IMR-90 (cell line): ENCODE measurements at places on chromosomes 1 and 21. TPM values are rescaled to one million over a fixed set of nuclear protein-coding genes. Genes with fewer than 3 reads are reported as not detected.
A peak's percentile ranks its signal among the peaks of the same experiment; 100 is the strongest.

The FAAH gene
- total RNA-seq, result under 0.01 TPM in 1 of 2 replicates, not detected in the other

The DFFA gene
- total RNA-seq, result 56.1 and 62.6 TPM in 2 replicates

The GPR157 gene
- 2.2 and 2.7 TPM in 2 replicates for total RNA-seq

The PTPRC gene
- not detected in 2 replicates for total RNA-seq

The LCE2C gene
- not detected in 2 replicates for total RNA-seq

The ZNF695 gene
- total RNA-seq, result 0.54 and 1.1 TPM in 2 replicates

The RXRG gene
- not detected in 2 replicates for total RNA-seq

The KRTAP12-2 gene
- not detected in 2 replicates for total RNA-seq

The FAM72A gene
- 2.2 and 4.2 TPM in 2 replicates for total RNA-seq

GRCh38 chr1:243849421-243850201 lies 432 bp downstream of the AKT3 start:
- DNase-seq, result no peak

- no peak for DNase-seq
Measured at GRCh38 chr1:232834066-232834465, 28.9 kb downstream of the MAP10 start.

- peak; percentile 85 for DNase-seq
Measured at GRCh38 chr1:56098946-56099345, 480.4 kb downstream of the PLPP3 start.

GRCh38 chr1:23694371-23694770 lies 2.8 kb downstream of the RPL11 start:
- DNase-seq, result no peak

- no peak for DNase-seq
Measured at GRCh38 chr1:184218458-184219075, 167.0 kb downstream of the TSEN15 start.

- no peak for DNase-seq
Measured at GRCh38 chr1:109733236-109733870, 7.5 kb downstream of the GSTM3 start.

- no peak for DNase-seq
Measured at GRCh38 chr1:177183836-177184235, 13.1 kb downstream of the BRINP2 start.

DNA sequence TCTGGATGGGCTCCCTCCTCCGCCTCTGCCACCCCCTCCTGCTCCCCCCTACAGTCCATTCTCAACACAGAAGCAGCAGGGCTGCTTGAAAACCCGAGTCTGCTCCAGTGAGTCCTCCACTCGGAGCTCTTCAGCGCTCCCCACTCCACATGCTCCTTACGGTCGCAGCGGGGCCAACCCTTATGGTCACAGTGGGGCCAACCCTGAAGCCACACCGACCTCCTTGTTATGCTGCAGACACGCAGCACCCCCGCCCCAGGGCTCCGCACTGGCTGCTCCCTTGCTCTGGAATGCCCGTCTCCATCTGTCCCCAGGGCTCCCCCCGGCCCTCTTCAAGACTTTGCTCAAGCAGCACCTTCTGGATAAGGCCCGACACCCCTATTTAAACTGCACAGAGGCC lies 22.6 kb downstream of the GPR157 start:
- no peak for DNase-seq

DNA sequence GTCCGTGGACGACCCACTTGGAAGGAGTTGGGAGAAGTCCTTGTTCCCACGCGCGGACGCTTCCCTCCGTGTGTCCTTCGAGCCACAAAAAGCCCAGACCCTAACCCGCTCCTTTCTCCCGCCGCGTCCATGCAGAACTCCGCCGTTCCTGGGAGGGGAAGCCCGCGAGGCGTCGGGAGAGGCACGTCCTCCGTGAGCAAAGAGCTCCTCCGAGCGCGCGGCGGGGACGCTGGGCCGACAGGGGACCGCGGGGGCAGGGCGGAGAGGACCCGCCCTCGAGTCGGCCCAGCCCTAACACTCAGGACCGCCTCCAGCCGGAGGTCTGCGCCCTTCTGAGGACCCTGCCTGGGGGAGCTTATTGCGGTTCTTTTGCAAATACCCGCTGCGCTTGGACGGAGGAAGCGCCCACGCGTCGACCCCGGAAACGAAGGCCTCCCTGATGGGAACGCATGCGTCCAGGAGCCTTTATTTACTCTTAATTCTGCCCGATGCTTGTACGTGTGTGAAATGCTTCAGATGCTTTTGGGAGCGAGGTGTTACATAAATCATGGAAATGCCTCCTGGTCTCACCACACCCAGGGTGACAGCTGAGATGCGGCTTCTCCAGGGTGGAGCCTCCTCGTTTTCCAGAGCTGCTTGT lies 32.4 kb downstream of the PRMT2 start:
- peak; percentile 17 for DNase-seq

DNA sequence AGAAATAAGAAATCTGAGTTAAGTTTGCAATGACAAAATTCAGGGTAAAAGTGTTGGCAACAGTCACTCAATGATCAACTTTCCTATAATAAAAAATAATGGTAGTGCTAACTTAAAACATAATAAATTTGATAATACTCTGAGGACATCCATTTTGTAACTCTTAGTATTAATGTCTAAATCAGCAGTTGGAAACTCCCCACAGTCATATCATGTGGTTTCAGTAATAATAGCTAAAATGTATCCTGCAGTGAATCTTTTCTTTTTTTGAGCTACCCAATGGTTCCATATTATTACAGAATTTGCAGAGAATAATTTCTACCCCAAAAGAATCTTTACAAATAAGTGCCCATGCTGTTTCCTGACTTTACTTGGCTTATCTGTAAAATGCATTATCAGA lies 286.7 kb downstream of the PTPRC start:
- DNase-seq, result no peak

DNA sequence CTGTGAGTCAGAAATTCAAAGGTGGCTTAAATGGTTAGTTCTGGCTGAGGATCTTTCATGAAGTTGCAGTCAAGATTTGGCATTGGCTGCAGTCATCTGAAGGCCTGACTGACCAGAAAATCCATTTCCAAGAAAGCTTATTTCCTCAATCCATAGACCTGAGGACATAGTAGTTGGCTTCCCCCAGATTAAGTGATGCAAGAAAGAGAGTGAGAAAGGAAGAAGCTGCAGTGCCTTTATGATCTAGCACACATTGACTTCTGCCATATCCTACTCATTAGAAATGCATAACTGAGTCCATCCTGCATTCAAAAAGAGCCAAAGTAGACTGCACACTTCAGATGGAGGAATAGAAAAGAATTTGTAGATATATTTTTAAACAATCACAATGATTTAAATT lies 222.6 kb downstream of the COL24A1 start:
- DNase-seq, result peak; percentile 60

GRCh38 chr1:78038491-78038939 lies 7.3 kb upstream of the GIPC2 start:
- peak; percentile 83 for DNase-seq

GRCh38 chr1:180243517-180244221 lies 13.6 kb downstream of the LHX4 start:
- no peak for DNase-seq

DNA sequence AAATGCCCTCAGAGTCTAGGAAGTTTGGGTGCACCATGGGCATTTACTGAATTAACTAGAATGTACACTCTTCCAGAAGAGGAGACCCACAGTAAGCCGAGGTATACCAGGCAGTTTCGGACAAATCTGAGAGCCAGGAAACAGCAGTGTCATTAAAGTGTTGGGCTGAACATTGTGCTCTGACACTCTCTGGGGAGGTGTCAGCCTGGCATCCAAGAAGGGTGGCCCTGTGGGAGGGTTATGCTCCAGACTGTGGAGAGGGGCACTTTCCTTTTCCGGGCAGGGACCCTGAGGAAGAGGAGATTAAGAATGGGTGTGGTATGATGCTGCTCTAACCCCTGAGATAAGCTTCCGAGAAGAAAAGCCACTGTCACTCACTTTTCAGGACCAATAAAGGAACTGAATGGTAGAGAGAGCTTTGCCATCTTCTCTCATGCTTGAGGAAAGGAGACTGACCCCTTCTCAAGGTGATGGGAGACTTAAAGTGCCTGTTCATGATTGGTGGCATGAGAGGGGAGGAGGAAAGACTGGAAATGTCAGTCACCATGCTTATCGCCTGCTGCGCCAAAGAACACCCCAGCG lies 98.2 kb downstream of the UCK2 start:
- DNase-seq, result no peak

DNA sequence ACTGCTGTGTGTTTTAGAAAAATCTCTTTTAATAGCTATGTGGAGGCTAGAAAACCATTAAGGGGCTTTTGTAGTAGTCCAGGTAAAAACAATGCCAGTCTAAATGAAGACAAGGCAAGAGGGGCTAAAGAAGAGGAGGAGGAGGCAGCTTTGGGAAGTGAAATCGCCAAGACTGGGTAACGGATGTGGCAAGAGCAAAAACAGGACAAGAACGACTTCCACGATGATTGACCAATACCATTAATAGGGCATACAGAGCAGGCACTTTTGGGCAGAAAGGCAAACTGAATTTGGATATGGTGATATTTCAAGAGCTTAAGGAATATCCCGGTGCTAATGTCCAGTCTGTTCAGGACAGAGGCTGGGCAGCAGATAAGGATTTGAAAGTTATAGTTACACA lies 22.0 kb downstream of the COA6 start:
- DNase-seq, result no peak

- peak; percentile 87 for DNase-seq
Measured at GRCh38 chr1:193111641-193112090, 6.5 kb upstream of the GLRX2 start.

- DNase-seq, result no peak
Measured at GRCh38 chr21:43278359-43278758, 109.6 kb downstream of the CRYAA start.

- DNase-seq, result no peak
Measured at GRCh38 chr1:220841293-220841692, 38.0 kb upstream of the HLX start.

DNA sequence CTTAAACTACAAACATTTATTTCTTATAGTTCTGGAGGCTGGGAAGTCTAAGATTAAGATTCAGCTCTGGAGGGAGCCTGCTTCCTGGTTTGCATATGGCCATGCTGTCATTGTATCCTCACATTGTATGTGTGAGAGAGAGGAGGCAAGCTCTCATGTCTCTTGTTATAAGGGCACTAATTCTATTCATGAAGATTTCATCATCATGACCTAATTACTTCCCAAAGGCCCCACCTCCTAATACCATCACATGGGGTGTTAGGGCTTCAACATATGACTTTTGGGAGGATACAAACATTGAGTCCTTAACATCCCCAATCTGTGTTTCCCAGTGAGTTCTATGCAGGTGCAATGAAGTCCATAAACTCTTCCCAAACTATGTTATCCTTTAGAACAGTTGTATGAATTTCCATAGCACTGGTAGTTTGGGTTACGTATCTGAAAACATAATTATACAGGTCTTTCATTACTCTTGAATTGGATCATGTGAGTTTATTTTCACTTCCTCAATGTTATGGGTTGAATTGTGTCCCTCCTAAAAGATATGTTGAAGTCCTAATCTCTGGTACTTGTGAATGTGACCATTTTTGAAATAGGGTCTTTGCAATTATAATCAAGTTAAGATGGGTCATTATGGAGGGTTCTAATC lies 124.2 kb downstream of the RUNX1 start:
- DNase-seq, result no peak

GRCh38 chr1:206419783-206420182 lies 50.5 kb upstream of the IKBKE start:
- peak; percentile 17 for DNase-seq

- DNase-seq, result peak; percentile 87
Measured at GRCh38 chr1:179754041-179754624, 11.0 kb downstream of the FAM163A start.

GRCh38 chr1:230333590-230334446 lies 92.3 kb downstream of the PGBD5 start:
- DNase-seq, result no peak

- no peak for DNase-seq
Measured at GRCh38 chr1:60427701-60428100, 354.1 kb upstream of the C1orf87 start.

- DNase-seq, result no peak
Measured at GRCh38 chr1:161357073-161357472, 10.6 kb downstream of the CFAP126 start.

DNA sequence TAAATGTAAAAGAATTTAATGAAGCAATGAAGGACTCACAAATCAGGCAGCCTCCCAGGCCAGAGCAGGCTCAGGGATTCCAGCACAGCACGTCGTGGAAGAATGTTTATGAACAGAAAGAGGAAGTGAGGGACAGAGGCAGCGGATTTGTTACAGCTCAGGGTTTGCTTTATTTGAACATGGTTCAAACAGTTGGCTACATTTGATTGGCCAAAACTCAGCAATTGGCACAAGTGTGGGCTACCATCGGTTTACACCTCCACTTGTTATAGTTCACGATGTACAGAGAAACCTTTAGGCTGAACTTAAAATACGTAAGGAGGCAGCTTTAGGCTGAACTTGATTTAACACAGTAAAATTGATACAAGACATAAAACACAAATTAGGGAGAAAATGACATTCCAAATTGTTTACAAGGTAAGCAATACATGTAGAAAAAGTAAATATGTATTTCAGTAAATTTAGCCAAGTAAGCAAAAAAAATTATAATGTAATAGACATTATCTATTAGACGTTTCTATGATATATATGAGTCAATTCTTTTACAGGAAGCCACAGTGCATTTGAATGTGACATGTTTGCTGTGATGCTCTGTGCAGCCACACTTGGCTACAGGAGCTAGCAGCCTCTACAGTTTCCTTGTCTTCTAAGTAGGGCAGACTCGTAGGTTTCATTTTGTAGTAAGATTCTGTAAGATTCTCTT lies 126.5 kb downstream of the ADSS2 start:
- peak; percentile 47 for DNase-seq

DNA sequence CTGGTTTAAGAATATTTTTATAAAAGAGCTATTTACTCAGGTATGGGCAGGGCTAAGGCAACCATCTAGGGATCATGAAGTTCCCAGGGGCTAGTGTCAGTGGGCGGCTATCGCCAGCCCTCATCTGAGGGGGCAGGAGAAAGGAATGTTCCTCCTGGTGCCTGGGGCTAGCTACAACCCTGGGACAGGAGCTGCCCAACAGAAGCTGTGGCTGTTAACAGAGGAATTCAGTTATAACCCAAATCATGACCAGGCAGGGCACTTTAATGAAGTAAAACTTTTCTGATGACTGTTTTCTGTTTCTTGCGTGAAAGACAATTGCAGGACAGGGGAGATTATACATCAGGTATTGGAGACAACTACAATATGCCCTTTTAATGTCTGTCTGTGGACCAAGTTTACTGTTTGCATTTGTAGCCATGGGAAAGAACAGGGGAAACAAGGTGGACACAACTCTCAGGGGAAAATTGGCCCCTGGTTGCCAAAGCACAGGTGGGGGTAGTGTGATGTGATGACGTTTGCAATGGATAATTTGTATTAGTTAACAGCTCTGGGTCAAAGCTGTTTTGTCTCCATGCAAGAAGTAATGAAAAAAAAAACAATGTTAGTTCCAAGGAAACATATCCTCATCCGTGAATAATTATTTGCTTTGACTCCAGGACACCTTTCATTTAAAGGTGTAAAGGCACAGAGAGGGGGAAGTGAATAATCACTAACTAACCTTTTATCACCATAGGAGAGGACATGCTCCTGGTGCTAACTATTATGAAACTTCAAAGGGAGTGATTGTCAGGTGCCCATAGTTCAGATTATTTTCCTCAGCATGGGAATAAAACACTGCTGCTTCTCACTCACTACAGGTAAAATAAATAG lies 105.2 kb downstream of the TSEN15 start:
- no peak for DNase-seq

GRCh38 chr1:78408810-78409209 lies 82.0 kb upstream of the PTGFR start:
- DNase-seq, result peak; percentile 30

GRCh38 chr1:227003165-227003564 lies 63.1 kb downstream of the COQ8A start:
- no peak for DNase-seq

GRCh38 chr1:15810073-15810472 lies 2.6 kb upstream of the UQCRHL start:
- DNase-seq, result no peak
